ENCODE measurements at places on chromosomes 13 and 19.
A peak's percentile ranks its signal among the peaks of the same experiment; 100 is the strongest.

GRCh38 chr19:1933244-1933643 lies 7.7 kb upstream of the CSNK1G2 start:
- no peak for DNase-seq

DNA sequence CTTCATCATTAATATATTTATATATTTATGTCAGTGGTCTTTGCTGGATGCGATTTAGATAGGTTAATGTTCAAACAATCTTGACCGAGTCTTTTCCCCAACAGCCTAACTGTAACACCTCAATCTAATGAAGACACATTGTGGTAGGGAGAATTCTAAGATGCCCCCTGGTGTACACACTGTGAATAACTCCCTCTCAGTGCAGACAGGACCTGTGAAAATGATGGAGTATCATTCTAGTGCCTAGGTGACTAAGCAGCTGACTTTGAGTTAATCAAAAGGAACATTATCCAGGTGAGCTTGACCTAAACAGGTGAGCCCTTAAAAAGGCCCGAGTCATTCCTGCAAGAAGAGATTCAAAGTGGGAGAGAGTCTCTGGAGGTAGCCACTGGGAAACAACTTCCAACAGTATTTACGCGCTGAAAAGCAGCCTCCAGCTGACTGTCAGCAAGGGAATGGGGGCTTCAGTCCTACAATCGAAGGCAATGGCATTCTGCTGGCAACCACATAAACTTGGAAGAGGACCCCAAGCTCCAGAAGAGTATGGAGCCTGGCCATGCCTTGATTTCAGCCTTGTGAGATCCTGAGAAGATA lies 28.0 kb upstream of the KBTBD7 start:
- DNase-seq = peak; percentile 45

DNA sequence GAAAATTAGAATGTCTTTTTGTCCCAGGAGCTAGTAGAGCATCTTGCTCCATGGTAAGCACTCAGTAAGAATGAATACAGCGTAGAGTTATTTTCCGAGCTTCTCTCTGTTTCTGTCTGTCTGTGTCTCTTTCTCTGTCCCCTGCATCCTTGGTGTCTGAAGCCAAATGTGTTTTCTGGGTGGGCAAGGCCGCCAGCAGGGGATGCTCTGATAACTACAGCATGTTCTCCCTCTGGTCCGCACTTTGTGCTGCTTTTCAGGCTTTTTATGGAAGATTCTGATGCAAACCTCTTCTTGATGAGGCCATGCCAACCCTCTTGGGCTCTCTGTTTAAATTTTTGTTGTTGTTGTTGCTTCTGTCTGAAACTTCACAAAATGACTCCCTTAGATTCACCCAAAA lies 142.8 kb upstream of the UBL3 start:
- no peak for DNase-seq

GRCh38 chr19:44954649-44955504 lies at the start of gene CLPTM1:
Gene CLPTM1, plus strand, starts transcription at chr19:44955380. Its CDS starts 16 bp downstream, at chr19:44955396.
- DNase-seq = peak; percentile 93

- no peak for DNase-seq
Measured at GRCh38 chr13:24893863-24894262, 129.9 kb downstream of the RNF17 start.

- no peak for DNase-seq
Measured at GRCh38 chr19:47497050-47497766, 13.2 kb upstream of the KPTN start.

DNA sequence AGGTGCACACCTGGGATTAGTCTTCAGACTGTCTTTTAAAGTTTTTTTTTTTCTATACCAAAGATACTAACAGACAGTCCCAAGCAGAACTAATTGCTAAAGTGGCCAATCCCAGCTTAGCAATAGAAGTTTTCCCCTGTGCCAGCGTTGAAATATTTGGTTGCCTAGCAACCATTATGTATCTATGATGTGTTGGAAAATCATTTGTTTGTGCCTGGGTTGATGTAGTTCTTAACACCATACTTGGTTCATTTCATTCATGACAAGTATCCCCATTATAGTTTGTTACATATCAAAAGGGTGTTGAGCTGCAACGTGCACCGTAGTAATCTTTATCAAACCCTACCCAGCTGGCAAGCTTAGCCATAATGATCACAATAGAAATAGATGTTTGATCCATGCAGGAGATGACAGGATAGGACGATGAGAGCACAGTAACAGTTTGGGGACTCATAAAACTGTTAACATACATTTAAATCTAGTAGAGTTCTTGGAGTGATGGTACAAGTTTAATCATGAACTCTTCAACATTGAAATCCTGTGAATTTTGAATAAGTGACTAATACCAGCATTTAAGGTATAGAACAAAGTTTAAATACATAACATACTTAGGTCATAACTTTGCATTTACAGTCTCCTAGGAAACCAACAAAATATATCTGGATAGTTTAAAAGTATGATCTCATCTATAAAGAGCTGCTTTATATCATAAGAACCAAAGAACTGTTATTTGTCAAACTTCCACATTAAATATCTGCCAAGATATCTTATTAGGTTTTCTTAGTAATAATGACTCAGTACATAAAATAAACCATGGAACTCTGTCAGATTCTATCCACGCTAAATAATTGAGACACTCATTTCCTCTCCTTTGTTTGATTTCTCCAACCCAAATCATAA lies 73.4 kb downstream of the MBNL2 start:
- DNase-seq = no peak

GRCh38 chr19:4197228-4197624 lies 14.7 kb downstream of the ANKRD24 start:
- DNase-seq = no peak

- no peak for DNase-seq
Measured at GRCh38 chr13:73935991-73936390, 198.2 kb downstream of the KLF12 start.

DNA sequence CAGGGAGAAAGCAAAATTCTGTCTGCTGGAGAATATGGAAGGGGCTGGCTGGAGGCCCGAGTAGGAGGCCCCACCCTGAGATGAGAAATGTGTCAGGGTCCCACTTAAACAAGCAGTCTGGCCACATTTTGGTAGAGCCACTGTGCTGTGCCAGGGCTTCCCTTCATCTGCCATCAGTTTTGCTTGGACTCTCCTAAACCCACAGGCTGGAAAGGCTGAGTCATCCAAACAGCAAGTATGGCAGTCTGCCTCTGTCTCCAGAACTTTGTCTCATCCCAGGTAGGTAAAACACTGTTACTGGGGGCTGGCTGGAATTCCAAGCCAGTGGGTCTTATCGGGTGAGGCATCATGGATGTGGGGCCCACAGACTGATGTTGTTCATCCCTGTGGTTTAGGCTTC lies 1390.6 kb downstream of the UQCRFS1 start:
- DNase-seq = no peak

DNA sequence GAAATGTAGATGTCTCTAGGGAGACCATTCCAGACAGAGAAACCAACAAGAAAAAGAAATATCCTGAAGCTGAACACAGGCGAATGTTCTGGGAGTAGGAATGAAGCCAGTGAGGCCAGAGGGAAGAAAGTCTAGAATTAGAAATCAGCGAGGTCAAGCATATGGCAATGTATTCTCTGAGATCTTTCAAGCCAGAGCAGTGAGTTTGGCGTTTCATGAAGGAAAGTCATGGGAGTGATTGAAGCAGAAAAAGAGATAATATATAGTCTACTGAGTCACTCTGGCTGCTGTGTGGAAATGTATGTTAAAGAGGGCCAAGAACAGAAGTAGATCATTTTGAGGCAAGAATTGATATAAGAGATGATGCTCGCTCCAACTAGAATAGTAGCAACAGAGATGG lies 576.0 kb downstream of the PCDH17 start:
- no peak for DNase-seq

- DNase-seq = peak; percentile 11
Measured at GRCh38 chr13:72726726-72727416, 558 bp downstream of the MZT1 start.

DNA sequence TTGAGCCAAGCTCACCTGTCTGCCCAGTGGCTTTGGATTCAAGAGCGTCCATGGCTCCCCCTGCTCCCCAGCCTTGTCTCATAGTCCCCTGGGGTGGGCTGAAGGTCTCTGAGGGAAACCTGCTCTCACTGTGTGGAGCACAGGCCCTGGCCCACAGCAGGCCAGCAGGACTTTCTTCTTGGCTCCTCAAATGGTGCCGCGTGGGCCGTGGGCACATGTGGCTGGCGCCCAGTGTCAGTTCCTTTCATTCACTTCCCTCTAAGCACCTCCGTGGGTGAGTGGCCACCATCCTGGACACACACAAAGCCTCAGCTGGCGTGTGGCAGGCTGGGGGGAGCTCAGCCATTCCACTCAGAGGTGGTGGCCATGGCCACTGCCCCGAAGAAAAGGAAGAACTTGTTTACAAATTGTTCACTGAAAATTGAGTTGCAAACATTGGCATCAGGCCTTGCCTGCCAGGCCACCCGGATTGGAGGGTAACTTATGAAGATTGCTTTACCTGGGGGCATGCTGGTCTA lies 53.1 kb downstream of the C1QTNF9 start:
- no peak for DNase-seq

All from activated CD4-positive, alpha-beta T cell treated with anti-CD3 and anti-CD28 coated beads for 24 hours (primary cell).